ENCODE measurements at places on chromosomes 6 and 20. TPM values are rescaled to one million over a fixed set of nuclear protein-coding genes. Genes with fewer than 3 reads are reported as not detected.

GRCh38 chr20:25992146-25992545 is 295.5 kb upstream of the ZNF337 start:
- no peak for DNase-seq

The ADGRF1 gene
- total RNA-seq: 70.0 TPM

GRCh38 chr6:7239590-7239948 is 73.4 kb downstream of the SSR1 start:
- DNase-seq: no peak

- DNase-seq: no peak
These were observed 21.7 kb upstream of the TBC1D20 start for GRCh38 chr20:483815-484644.

GRCh38 chr6:21085643-21086042 is 507.9 kb upstream of the SOX4 start:
- no peak for DNase-seq

DNA sequence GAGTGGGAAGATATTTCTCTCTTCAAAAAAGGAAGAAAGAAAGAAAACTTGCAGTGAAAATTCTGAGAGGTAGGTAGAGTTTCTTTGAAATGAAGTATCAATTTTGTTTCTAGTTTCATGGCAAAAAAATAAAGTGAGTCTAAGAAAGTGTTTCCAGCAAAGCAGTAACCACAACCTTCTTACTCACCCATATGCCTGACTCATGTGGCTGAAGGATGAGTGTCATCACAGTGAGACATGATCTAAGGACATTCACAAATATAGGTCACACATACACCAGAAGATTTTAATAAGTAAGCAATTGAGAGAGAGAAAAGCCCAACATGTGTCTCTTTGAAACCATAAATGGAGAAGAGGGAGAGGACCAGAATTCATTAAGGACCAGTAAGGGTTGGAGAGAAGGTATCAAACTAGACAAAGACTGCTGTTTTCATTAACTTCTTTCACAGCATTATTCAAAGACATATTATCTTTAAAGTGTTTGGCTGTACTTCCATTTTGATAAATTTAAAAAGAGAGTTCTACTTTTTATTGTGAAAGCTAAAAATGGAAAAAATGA is 169.5 kb downstream of the FRK start:
- no peak for DNase-seq

DNA sequence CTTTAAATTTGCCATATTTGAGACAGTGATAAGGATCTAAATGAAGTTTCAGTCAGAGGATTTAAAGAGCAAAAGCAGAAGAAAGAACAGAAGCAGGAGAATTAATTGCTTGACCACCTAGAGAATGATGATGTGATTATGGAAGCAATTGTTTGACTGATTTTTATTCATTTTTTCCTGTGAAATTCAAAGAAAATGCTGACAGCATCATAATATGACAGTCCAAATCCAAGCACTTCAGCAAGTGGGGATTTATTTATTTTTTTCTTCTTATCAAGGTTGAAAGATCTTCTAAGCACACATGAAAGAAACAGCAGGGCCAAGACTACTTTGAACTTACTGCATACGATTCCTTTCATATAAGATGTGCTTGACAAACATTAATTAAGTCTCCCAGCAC is 125.2 kb downstream of the BMP2 start:
- no peak for DNase-seq

DNA sequence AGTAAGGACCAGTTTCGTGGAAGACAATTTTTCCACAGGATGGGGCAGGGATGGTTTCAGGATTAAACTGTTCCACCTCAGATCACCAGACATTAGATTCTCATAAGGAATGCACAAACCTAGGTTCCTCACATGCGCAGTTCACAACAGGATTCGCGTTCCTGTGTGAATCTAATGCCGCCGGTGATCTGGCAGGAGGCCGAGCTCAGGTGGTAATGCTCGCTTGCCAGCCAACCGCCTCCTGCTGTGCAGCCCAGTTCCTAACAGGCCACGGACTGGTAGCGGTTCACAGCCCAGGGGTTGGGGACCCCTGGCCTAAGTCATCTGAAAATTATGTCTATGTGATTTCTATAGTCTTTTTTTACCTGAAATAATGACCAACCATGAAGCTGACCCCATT is 217.5 kb downstream of the TMEM200A start:
- no peak for DNase-seq

DNA sequence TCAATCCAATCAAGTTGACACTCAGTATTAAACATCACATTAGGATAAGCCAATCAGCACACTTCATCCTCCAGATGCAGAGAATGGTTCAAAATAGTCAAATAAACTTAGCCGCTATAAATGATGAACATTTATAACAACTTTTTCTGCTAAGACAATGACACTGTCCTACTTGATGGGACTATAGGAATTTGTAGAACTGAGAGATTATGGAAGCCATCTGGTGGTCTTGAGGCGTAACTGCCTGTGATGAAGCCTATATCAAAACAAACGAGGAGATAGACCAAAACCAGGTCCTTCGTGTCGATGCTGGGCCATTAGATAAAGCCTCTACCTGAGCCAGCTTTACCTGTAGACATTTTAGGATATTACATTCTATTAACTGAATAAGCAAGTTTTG is 631.1 kb downstream of the COL12A1 start:
- no peak for DNase-seq

GRCh38 chr20:58019850-58020625 is 208.4 kb downstream of the ANKRD60 start:
- no peak for DNase-seq

DNA sequence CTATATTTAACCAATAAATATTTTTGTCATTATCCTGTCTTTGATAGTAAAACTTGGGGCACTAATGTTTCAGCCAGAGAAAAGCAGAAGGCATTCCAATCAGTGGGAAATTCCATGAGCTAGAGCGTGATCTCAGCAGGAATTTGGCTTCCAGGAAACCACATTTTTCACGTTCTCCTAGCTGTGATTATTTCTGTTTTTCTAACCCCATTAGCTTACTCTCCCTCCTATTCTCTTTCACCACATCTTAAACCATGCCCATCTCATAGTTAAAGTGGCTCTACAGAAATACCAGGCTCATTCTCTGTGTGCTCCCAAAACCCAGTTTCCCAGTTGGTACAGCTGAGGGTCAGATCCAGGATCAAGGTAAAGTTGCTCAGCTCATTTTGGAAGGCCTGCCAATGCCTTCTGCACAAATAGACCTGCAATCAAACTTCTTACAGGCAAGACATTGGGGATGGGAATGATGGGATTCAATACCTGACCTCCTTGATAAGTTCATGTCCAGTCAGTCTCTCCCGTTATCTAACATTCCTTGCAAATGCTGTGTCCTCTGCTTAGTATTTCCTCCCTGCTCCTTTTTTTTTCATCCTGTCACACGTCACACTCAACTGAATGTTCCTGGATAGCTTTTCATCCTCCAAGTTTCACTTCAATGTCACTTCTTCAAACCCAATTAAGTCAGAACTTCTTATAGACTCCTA is 33.1 kb upstream of the TMEM30A start:
- no peak for DNase-seq
